GM12878 (cell line): ENCODE measurements at places on chromosomes 16 and 17. TPM values are rescaled to one million over a fixed set of nuclear protein-coding genes. Genes with fewer than 3 reads are reported as not detected.

Gene DPEP3
- total RNA-seq: not detected in 2 replicates

Gene CDRT15
- total RNA-seq: not detected in 2 replicates

Gene EVI2B
- 51.0 and 52.7 TPM in 2 replicates for total RNA-seq

Gene PLEKHH3
- total RNA-seq: 35.5 and 38.0 TPM in 2 replicates

Gene ZNF785
- total RNA-seq: 11.1 and 11.5 TPM in 2 replicates

Gene TMC8
- 120 and 128 TPM in 2 replicates for total RNA-seq

Gene KRTAP29-1
- total RNA-seq: not detected in 2 replicates

Gene CCDC200
- not detected in 2 replicates for total RNA-seq

Gene ZNF469
- total RNA-seq: 0.16 and 0.21 TPM in 2 replicates

Gene NOXO1
- total RNA-seq: 0.26 and 0.40 TPM in 2 replicates

Gene NOS2
- total RNA-seq: 0.05 and 0.08 TPM in 2 replicates

Gene TP53TG3C
- total RNA-seq: not detected in 2 replicates

Gene CDK5RAP3
- 168 and 177 TPM in 2 replicates for total RNA-seq

Gene SLC16A11
- total RNA-seq: 2.0 and 2.7 TPM in 2 replicates

Gene MT1A
- total RNA-seq: not detected in 2 replicates

Gene SLC38A8
- total RNA-seq: not detected in 2 replicates

Gene KRT39
- total RNA-seq: not detected in 2 replicates

Gene BTBD17
- total RNA-seq: not detected in 2 replicates

Gene C16orf74
- total RNA-seq: 12.8 and 13.1 TPM in 2 replicates

Gene GLTPD2
- total RNA-seq: not detected in 2 replicates
